ENCODE measurements at places on chromosomes 7 and 10.

DNA sequence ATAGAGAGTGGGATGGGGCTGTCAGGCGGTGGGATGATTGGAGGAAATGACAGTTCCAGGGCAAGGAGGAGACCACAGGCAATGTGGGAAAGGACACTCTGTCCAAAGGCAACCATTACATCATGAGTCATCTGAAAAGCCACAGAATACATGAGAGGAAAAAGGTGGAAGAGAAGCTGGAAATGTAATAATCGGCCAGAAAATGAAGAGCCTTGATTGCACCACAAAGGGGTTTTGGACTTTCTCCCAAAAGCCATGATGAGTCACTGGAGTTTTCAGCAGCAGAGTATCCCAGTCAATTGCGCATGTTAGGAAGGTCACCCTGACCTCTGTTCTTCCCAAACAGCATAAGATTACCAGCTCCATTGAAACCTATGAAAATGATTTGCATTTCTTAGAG, 222.0 kb downstream of the LHFPL3 start:
- no peak for DNase-seq

GRCh38 chr10:93701866-93702209, 554 bp downstream of the FRA10AC1 start:
- DNase-seq = peak; percentile 64

DNA sequence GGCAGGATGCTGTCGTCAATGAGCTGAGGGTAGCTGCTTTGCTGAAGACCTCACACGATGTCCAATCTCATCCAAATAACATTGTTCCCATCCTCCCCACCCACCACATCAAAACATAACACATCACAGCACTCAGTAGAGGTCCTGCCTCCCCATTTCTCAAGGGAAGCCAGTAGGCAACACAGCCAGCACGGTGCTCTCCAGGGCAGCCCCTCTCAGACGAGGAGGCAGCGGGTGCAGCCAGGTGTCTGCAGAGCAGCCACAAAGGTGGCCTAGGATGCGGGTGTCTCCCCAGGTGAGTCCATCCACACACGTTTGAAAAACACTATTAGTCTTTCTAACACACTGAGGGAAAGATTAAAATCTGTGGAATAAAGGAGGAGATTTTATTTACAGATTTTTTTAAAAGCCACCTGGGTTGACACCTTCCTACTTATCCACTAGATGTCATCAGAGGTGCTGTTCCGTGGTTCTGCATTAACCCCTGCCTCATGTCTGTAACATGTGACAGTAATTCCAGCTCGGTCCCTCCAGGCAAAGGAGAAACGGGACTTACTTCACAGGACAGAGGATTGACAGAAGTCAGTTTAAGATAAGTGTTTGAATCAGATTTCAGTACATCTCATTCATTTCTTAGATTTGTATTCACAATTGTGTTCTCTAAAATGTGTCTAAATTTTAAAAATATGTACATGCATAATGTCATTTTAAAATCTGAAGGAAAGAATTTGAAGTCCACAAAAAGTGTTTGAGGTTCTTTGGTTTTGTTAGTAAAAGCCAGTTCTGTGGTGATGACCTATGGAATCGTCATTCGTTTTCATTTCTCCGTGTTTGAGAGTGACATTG, 68.0 kb downstream of the LANCL2 start:
- DNase-seq = no peak

GRCh38 chr10:45147000-45147399, 146.3 kb downstream of the ZNF22 start:
- no peak for DNase-seq

DNA sequence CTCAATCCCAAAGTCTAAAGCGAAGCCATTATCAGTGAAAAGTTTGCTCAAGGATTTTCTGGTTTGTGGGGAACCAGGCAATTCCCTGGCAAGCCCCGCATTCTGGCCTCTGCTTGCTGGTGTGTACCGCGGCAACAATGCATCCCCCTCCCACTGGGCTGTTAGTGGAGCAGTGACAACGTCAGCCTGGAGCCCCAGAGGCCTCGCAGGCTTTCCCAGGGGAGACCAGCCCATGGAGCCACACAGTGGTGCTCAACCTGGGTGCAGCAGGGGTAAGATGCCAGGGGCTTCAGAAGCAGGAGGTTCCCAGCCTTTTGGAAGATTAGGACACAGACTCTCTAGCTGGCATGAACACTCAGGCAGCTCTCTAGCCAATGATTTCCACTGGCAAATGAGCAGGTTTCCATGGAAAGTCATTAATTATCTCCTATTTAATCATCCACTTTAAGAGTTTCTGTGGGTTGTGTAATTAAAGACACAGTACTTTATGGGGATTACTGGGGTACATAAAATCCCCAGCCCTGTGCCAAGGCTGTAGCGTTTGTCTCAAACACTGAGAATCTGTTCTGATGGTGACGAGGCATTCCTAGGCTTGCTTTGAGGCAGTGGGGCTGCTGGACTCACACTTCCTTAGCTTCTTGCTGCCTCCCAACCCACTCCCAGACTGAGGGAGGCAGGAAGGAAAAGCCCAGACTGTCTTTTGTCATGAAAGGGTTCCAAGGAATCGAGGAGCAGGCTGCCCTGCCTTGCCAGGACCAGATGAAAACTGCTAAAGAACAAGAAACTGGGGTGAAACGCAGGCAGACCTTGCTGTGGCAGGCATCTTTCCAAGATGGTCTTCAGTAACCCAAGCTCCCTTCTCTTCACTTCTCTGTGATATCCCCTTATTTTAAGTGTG, 411.9 kb upstream of the SHH start:
- no peak for DNase-seq

DNA sequence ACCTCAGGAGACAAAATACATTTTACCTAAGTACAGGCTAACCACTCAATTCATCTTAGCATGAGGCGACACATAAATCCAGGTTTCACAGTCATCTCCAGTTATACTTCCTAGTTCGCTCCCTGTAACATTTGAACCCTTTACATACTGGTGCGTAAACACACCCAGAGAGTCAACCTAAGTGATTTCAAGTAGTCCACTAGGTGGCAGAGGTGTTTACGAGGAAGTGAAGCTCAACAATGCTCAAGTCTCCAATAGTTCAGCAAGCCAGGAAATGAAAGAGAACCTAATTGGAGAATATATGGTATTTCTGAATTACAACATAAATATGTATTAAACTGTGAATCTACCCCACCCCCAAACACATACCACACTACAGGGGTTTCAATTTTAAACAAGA, 76.3 kb upstream of the ABCB5 start:
- no peak for DNase-seq

DNA sequence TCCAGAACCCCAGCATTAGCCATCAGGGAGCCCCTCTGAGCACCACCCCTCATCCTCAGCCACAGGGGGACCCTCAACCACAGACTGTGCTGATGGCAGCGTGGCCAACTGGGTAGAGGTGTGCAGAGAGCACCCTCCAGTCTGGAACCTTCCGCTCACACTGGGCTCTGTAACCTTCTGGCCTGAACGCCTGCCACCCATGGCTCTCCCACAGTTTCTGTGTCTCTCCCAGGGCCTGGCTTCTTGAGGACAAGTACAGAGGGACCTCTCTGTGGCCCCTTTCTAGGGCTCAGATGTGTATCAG, 503.0 kb upstream of the MGMT start:
- DNase-seq = no peak

DNA sequence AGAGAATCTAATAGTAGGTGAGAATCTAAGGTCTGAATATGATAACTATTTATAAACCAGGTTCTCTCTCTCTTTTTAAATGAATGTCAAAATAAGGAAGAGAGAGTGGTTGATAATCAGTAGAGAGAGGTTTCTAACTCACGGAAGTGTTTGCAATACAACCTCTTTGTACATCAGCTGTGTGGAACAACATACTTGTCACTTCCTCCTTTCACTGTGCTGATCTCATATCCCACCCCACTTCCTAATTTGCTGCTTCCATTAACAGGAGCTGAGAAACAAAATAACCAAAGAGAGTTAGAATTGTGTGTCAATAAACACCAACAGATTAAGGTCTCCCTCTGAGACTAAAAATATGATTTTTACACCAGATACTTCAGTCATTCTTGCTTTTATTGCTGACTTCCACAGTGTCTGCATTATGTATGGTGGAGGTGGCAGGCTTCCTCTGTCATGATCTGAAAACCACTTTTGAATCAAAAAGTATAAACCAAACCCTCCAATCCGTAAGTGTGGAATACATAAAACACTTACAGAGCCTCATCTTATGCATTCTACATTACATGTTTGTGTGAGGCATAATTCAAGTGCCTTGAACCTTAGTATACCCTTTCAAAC, 25.0 kb downstream of the CACUL1 start:
- DNase-seq = no peak

DNA sequence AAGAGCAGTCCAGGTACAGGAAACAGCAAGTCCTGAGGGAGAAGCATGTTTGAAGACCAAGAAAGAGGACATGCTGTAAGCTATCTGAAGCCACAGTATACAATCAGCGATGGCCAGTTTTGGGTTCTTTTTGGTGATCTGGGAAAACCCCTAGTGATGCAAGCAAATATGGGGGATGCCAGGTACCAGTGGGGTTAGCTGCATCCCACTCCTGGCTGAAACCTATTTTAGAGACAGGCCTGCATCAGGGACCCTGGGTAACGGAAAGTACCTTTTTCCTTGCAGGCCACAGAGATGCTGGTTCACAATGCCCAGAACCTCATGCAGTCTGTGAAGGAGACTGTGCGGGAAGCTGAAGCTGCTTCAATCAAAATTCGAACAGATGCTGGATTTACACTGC, 32.9 kb downstream of the AP3M1 start:
- DNase-seq = no peak

DNA sequence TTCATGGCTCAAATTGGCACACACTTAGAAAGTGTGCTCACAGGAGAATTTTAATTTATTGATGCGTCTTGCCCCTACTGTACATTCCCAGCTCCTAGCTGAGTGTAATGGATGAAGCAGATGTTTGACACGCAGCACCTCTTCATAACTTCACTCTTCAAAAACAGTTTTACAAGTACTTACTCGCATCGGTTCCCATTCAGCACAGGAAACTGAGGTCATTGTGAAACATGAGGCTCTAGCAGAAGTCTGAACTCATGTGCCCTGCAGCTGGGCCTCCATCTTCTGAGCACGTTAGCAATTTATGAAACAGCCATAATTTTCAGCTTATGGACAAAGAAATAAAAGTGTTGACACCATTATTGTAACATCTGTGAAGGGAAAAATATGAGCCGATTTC, 558.9 kb upstream of the MGMT start:
- DNase-seq = no peak

GRCh38 chr10:13001041-13001886, at the start of gene CCDC3:
CCDC3 (minus strand) TSS chr10:13001713; CDS start chr10:13001570, 143 bp downstream.
- no peak for DNase-seq

GRCh38 chr10:26714415-26715136, 17.1 kb downstream of the PDSS1 start:
- no peak for DNase-seq

DNA sequence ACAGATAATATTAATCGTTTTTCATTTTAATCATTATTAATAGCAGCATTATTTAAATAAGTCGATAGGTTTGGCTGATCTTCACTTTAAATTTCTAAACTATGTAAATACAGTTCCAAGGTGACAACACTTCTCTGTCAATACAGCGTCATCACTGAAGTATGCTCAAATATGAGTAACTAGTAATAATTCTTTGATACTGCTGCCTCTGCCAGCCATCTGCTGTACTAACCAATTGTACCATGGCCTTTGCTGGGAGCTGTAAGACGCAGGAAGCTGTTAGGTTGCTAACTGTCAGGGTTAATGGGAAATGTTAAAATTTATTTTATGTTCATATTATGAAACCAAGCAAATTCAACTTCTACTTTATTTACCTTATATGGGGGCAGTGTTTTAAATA, 1650.5 kb upstream of the LRRTM3 start:
- DNase-seq = no peak

DNA sequence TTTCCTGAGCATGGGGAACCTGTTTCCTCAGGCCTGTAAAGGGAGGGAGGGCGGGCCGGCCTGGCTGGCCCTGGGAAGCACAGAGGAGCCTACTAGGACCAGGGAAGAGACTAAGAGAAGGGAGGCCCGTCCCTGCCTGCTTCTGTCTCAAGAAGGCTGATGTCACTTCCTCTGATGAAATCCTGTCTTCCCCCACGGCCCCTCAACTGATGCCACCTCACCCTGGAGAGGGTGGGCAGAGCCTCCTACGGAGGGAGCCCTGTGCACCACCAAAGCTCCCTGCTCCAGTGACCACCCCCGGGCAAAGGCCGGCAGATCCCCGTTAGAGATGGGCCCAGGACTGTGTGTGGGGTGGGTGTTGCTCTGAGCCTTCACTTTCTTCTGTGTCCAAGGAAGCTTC, 1.0 kb upstream of the PILRA start:
- DNase-seq = no peak

GRCh38 chr10:29228562-29228961, 60.3 kb upstream of the LYZL1 start:
- no peak for DNase-seq

GRCh38 chr10:59068581-59069191, 107.8 kb upstream of the PHYHIPL start:
- no peak for DNase-seq

DNA sequence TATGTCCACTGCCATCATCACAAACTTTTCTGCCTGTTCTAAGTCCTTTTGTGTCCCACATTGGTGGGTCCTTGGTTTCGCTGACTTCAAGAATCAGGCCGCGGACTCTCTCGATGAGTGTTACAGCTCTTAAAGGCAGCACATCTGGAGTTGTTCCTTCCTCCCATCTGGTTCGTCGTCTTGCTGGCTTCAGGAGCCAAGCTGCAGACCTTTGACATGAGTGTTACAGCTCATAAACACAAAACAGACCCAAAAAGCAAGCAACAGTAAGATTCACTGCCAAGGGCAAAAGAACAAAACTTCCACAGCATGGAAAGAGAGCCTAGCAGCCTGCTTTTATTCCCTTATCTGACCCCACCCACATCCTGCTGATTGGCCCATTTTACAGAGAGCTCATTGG, 30.2 kb downstream of the ASNS start:
- DNase-seq = no peak

DNA sequence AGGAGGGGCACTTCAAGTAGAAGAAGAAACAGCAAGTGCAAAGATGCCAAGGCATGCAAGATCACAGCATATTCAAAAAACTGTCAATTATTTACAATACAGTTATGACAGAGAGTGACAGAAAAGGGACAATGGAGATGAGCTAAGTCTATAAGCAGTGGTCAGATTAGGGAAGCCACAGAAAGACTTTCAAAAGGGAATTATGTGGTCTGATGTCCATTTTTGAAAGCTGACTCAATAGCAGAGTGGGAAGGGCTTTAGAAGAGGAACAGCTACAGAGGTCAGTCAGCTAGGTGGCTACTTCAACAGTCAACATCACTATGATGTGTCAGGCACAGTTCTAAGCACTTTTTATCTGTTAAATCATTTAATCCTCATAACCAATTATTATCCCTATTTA, 45.2 kb upstream of the SPOCK2 start:
- no peak for DNase-seq

- DNase-seq = no peak
These were observed 199.0 kb downstream of the PTEN start for GRCh38 chr10:88062385-88062784.

- DNase-seq = no peak
These were observed 52.4 kb upstream of the DNAJB6 start for GRCh38 chr7:157284229-157285014.
